ENCODE measurements at places on chromosomes 5 and 9. TPM values are rescaled to one million over a fixed set of nuclear protein-coding genes. Genes with fewer than 3 reads are reported as not detected.
A peak's percentile ranks its signal among the peaks of the same experiment; 100 is the strongest.

The EIF4EBP3 gene
- 35.3 TPM for total RNA-seq

The TAF11L10 gene
- not detected for total RNA-seq

DNA sequence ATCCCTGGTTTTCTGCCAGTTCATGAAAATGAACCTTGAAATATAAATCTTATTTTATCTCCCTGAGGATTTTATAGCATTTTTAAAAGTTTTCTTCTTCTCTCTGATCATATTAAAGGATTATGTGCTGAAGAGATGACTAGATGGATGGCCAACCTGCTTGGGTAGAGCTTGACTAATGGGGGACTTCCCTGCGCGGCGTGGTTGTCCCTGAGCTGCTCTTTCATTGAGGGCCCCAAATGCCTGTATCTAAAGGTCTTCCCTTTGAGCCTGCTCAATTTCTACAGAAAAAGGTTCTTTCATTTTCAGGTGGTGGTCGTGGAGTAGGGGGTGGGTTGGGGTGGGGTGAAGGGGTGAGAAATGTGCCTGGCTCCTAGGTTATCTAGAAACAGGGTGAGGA lies 20.5 kb upstream of the CDKN2AIPNL start:
- no peak for DNase-seq

DNA sequence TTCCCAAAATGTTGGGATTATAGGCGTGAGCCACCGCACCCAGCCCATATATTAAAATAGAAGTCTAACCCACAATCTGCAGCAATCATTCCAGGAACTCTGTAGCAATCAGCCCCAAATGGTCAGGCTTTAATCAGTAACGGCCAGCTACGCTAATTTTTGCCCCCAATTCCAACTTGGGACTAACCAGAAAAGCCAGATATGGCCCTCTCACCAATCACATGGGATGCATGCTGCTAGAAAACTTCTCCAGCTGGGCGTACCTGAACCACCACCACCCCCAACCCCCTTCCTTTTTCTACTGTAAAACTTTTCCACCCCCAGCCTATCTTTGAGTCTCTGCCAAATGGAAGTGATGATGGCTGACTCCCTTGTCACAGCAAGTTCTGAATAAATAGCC lies 4.1 kb downstream of the SUSD1 start:
- no peak for DNase-seq

- DNase-seq = peak; percentile 57
Measured at GRCh38 chr9:14924230-14925219, 14.3 kb upstream of the FREM1 start.

DNA sequence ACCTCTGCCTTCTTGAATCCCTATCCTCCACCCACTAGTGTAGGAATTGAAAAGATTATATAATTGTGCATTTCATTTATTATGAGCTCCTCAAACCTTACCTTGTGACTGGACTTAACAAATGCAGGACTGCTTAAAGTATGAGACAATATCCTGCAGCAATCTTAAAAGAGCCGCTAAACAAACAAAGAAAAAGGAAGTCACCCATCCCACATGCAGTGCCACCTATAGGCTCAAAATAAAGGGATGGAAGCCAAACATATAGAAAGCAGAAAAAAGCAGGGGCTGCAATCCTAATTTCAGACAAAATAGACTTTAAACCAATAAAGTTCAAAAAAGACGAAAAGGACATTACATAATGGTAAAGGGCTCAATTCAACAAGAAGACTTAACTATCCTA lies 8.7 kb downstream of the PCAT7 start:
- DNase-seq = no peak

GRCh38 chr9:6219981-6220380 lies 4.4 kb downstream of the IL33 start:
- DNase-seq = no peak

DNA sequence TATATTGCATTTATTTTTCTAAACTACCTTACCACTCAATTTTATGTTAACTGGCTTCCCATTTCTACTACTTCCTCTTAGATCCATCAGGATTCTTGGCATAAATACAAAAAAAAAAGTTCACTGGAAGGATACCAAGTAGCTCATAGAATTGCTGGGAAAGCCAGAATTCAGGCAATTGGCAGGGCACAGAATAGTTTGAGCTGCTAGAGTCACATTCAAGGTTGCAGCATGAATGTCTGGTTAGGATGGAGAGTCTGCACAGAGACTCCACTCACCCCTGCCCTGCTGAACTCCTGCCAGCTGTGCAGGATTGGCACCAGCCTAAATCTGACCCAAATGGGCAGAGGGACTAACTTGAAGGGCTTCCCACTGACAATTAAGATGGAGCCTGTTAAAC lies 4.9 kb upstream of the AMACR start:
- DNase-seq = no peak

- no peak for DNase-seq
Measured at GRCh38 chr9:127285965-127286364, 21.4 kb downstream of the GARNL3 start.

- DNase-seq = no peak
Measured at GRCh38 chr9:76370396-76371023, 23.7 kb downstream of the RFK start.

Data from MCF 10A (cell line).